Stimulated activated CD8-positive, alpha-beta memory T cell treated with anti-CD3 and anti-CD28 coated beads, Interleukin-7, amount 100 ng/mL, for 24 hours (primary cell): ENCODE measurements at places on chromosomes 6 and 20.

DNA sequence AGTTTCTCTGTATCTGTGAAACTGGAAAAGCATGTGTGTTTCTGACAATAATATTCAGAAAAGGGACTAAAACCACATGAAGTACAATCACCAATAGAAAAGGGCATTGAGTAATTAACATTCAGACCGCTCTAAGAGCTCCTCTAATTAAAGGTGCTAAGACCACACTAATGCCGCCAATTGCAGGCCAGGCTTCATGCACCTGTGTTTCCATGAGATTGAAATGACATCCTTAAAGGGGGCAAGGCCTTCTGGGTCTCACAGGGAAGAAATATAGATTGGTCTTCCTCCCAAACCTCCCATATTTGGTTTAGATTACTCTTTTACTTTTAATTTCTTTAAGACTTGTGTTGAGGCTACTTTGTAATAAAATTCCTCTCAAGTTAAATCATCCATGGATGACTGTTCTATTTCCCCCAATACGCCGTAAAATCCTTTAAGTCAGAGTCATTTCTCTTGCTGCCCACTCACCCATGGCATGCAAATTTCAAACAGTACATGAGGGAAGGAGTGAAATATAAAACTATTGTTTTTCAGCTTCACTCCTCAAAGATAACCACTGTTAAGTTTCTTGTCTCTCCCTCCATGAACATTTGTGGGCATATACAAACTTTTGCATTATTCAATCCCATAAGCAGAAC lies 110.6 kb downstream of the UBE3D start:
- no peak for DNase-seq

- DNase-seq = no peak
These were observed 161.4 kb downstream of the TMEM242 start for GRCh38 chr6:157161912-157162311.

DNA sequence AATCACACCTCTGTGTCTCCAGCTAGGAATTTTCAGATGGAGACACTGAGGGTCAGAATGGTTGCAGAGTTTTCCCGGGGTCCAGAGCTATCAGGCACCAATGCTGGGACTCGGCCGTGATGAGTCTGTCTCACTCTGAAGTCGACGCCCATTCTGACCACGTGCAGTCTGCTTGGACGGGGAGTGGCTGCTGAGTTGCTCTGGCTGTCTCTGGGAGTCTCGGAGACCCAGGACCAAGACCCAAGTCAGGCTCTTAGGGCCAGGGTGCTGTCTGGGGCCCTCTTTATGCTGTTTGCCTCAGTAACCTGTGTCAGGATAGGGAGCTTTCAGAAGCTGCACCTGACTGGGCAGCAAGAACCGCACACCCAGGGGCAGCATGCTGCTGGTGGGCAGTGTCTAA lies 4.6 kb downstream of the IP6K3 start:
- no peak for DNase-seq

- DNase-seq = no peak
These were observed 26.3 kb downstream of the PRDM1 start for GRCh38 chr6:106112433-106112832.

GRCh38 chr6:20778912-20779311 lies 244.7 kb downstream of the CDKAL1 start:
- no peak for DNase-seq

DNA sequence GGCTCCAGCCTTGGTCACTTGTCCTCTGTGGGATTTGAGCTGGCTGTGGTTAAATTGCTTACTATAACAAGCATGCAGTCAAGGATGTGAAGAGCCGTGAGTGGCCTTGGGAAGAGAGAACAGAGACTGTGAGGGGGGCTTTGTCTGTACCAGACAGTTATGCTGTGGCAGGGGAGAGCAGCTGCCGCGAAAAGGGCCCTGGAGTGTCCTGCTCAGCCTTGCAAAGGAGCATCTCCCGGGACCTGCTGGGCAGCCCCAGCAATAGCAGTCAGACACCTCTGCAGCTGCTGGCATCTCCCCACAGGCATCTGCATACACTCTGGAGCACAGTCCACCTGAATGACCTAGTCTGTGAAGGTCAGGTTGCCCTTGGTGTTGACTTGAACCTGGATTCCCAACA lies 6.3 kb downstream of the EBF4 start:
- no peak for DNase-seq

GRCh38 chr6:167323111-167323510 lies 1.8 kb upstream of the TTLL2 start:
- DNase-seq = no peak

DNA sequence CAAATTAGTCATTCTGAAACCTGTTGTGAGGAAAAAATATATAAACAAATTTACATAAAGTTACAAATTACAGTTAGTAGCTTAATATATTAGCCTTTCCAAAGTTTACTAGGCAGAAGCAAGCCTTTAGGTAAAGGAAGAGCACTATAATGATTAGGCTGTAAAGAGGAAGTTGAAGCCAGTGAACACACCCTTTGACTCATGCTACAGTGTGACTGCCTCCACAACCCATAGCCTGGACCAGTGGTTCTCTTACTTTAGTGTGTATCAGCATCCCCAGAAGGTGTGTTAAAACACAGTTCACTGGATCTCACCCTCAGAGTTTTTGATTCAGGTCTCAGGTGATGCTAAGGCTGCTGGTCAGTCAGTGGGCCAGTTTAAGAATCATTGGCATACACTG lies 91.4 kb upstream of the DEFB112 start:
- no peak for DNase-seq

- DNase-seq = no peak
These were observed 36.3 kb upstream of the GATA5 start for GRCh38 chr20:62511915-62512610.

- DNase-seq = no peak
These were observed 1.6 kb downstream of the INSM1 start for GRCh38 chr20:20369250-20370093.

DNA sequence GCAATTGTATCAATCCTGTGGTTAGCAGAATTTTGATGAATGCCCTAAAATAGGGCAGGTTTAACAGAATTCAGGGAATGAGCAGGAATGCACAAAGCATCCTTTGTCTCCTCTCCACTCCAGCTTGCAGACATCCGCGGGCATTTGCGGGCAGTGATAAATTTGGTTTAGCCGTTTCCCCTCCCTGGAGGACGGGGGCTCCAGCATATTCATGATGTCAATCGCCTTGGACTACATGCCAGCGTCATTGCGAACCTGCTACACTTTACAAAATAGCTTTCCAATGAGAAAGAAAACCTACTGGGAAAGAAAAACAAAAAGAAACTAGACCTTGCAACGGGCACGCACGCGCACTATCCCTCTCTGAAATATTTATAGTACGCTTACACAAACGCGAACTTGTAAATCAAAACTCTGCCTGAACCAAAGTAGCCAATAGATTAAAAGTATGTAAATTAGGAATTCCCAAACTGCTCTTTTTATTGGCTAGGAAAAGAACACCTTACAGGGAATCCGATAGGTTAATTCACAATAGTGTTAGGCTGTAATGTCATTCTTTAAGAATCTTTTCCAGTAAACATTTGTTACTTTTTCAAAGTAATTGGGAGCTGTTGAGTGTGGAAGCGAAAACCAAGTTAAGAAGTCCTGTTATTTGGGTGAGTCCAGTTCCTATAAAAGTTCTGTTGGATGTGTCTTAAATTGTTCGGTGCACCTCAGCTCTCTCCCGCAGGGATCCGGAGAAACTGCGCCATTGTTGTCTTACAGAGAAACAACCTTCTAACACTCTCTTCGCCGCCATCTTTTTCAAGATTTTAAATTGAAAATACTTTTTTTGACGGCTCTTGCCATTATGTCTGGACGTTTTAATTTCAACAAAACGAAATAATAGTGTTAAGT lies 136.7 kb downstream of the HFE start:
- no peak for DNase-seq

- DNase-seq = no peak
These were observed 151.1 kb upstream of the HDAC2 start for GRCh38 chr6:114121913-114122662.

DNA sequence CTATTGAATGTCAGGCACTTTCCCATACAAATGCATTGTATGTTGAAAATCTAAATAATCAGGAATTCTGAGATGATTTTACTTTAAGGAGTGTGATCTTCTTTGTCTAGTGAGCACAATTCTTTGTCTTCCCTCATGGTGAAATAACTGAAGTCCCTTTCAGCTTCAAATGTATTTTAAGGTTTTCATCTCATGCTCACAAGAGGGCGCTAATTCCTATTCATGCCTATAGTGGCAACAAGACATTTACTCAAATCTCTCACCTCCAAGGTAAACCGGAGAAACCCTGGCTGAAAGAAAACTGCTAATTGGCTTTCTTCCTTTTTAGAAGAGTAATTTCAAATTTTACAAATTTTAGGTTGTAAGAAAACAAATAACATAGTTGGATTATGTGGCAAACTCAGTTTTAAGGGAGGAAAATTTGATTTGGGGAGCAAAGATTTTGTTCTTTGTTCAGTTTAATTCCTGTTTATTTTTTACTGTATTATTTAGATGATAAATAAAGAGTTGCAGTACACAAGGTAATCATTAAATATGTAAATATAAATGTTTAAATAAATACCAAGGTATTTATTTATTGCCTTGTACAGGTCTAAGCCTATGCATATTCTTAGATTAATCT lies 69.1 kb downstream of the SLC35F1 start:
- no peak for DNase-seq

- DNase-seq = no peak
These were observed 119.1 kb downstream of the CHD6 start for GRCh38 chr20:41499064-41499463.

DNA sequence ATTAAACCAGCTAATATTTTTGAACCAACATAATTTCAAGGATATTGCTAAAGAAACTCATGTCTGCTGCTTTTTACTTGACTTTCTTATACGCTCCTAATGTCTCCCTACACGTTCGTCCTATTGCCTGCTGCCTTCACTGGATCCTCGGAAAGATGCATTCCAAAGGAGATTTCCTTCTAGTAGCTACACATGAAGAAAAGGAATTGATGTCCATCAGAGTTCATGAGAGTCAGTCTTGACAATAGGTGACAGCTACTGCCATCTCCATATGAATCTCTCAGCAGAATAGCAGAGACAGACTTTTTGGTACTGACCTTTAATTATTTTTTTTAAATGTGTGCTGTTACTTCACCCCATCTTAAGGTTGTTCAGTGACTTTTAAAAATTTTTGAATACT lies 24.2 kb upstream of the COL9A1 start:
- no peak for DNase-seq

- no peak for DNase-seq
These were observed 60.2 kb upstream of the RALY start for GRCh38 chr20:33933469-33933909.
